ENCODE measurements at places on chromosomes 11 and 22.

GRCh38 chr11:44892843-44893242 lies 57.8 kb downstream of the TP53I11 start:
- no peak for DNase-seq

GRCh38 chr11:7668911-7669310 lies 4.4 kb downstream of the CYB5R2 start:
- no peak for DNase-seq

- DNase-seq: no peak
Measured at GRCh38 chr11:123537726-123538125, 107.7 kb downstream of the GRAMD1B start.

GRCh38 chr11:77035580-77035979 lies 1.4 kb downstream of the B3GNT6 start:
- no peak for DNase-seq

- DNase-seq: no peak
Measured at GRCh38 chr11:76738618-76739240, 44.4 kb upstream of the TSKU start.

- DNase-seq: no peak
Measured at GRCh38 chr11:22808571-22809197, 20.9 kb downstream of the SVIP start.

DNA sequence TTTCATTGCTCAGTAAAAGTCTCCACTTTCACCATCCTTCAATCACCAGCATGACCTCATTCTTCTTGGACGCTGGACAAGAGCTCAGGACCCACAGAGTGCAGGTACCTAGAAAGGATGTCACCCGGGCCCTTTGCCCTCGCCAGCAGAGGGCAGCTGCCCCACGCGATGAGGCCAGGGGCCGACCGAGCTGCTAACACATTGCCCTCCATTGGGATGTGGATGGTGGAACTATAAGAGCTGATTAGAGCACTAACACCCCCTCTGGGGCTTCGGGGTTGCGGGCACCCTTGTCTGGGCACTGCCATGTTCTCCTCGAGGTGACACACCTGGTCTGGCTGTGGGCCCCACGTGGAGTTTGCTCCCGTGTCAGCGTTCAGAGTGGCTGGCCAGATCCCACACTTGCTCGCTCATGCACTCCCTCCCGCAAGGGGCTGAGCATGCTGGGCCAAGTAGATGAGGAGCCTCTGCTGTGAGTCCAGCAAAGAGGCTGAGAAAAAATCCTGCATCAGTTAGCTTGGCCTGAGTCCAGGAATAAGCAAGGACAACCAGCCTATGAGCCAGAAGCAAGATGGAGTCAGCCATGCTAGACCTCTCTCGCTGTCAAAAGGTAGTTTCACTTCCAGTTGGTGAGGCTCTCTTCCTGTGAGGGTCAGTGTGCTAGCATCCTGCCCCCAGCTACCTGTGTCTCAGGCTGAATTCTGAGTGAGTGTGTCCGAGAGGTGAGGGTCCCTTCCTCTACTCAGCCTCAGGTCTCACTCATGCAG lies 9.8 kb downstream of the KRTAP5-6 start:
- DNase-seq: no peak

DNA sequence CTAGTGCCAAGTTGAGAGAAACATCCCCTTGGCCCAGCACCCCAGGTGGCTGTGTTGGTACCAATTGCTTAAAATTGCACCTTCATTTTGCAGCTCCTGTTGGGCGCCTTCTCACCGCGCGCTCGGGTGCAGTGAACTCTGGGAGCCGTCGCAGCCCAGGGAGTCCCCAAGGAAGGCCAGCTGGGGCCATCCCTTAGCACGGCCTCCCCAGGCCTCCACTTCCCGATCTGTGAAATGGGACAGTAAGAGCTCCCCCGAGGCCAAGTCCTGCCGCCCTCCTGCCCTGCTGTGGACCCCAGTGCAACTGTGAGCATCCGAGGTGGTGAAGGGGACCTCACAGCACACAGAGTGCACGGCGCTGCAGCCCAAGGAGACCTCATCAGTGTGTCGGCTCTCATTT lies 1234.1 kb downstream of the BRD1 start:
- no peak for DNase-seq

DNA sequence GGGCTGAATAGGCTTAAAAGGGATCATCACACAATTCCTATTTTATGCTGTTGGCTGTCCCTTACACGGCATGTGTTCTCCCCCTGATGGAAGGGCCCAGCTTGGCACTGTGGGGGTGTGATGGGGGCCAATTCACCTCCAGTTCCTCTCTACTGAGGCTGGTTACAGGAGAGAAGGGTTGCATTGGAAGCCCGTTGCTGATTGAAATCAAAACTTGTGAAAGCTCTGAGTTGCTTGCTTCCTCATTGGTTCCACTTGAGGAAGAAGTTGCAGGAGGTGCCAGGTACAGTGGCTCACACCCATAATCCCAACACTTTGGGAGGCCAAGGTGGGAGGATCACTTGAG lies 13.3 kb upstream of the PRG2 start:
- DNase-seq: no peak

DNA sequence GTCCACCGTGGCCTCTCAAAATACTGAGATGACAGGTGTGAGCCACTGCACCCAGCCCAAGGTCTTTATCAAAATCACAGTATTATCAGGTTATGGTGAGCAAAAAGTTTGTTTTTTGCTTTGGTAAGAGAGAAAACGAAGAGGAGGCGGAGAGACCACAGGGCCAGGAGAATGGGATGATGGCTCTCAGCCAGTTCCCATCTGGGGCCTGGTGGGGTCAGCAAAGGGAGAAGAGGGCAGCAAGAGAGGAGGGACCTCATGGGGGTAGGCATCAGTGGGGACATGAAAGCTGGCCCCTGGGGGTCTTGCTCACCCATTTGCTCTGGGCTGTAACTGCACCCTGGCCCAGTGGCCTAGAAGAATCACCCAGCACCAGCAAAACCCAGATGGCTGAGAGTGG lies 190.2 kb downstream of the SHANK2 start:
- no peak for DNase-seq

DNA sequence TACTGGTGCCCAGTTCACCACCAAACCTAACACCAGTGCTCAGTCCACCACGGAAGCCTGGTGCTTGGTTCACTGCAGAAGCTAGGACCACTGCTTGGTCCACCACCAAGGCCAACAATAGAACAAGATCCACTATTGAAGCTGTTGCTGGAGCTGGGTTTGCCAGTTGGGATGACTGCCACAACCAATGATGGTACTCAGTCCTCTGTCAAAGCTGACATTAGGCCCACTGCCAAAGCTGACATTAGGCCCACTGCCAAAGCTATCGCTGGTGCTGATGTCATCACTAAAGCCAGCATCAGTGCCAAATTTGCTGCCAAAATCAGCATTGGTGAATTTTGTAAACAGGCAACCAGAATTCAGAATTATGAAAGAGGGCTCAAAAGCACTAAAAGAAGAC lies 1850.2 kb upstream of the RAG2 start:
- no peak for DNase-seq

DNA sequence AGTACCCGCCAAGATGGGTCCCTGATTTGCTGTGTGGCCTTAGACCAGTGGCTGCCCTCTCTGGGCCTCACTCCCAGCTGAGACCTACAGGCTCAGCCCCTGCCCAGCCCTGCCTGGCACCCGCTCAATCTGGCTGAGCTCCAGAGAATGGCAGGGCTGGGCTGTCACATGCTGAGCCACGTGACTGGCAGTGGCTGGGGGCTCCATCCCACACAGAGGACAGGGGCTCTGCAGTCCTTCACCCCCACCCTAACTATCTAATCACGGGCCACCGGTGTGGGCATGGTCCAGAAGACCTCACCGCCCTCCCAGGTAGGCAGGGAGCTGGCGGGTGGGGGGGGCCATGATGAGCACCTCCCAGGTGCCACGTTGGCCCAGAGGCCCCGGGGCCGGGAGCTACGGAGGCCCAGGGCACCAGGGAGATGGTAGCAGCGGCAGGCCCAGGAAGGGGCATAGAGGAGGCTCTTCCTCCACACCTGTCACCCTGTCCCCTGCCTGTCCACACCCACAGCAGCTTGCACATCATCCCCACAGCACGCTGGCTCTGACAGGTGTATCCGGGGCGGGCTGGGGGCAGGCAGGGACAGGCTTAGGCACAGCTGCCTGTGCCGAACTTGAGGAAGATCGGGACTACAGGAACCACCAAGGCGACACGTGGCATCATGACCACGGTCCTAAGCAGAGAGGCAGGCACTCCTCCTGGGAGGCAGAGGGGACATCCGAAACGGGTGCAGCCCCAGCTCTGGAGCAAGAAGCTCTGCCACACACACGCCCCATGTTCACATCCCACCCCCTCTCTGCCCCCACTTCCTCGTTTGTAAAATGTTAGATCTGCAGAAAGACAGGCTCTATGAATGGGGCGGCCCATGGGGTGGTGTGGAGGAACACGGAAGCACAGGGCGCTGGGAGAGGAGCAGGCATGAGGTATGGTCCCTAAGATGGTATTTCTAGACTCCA lies 1.5 kb upstream of the ALDH3B1 start:
- no peak for DNase-seq

- DNase-seq: no peak
Measured at GRCh38 chr22:29233277-29233877, 27.7 kb downstream of the EMID1 start.

GRCh38 chr11:125201525-125202141 lies 37.1 kb downstream of the PKNOX2 start:
- DNase-seq: no peak

DNA sequence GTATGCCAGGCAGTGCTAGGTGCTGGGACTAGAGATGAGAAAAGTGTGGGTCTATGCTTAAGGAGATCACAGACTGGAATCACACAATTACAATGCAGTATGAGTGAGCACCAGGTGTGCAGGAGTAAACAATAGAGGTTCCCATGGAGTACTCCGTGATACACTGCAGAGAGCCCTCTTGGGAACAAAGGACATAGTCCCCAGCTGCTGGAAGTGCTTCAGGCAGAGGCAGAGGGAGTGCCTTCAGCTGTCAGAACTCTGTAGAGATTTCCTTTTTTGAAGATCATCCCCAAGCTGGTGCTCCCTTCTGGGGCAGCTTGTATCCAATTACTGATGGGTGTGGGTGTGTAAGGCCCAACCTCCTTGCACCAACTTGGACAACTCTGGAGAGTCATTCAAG lies 143.5 kb upstream of the PLET1 start:
- no peak for DNase-seq

GRCh38 chr11:763073-763463 lies 14.2 kb downstream of the GATD1 start:
- DNase-seq: no peak

Data from stimulated activated CD4-positive, alpha-beta T cell treated with anti-CD3 and anti-CD28 coated beads, Interleukin-4, amount 100 ng/mL, for 4 hours (primary cell).